ENCODE measurements at places on chromosomes 1 and 21.

DNA sequence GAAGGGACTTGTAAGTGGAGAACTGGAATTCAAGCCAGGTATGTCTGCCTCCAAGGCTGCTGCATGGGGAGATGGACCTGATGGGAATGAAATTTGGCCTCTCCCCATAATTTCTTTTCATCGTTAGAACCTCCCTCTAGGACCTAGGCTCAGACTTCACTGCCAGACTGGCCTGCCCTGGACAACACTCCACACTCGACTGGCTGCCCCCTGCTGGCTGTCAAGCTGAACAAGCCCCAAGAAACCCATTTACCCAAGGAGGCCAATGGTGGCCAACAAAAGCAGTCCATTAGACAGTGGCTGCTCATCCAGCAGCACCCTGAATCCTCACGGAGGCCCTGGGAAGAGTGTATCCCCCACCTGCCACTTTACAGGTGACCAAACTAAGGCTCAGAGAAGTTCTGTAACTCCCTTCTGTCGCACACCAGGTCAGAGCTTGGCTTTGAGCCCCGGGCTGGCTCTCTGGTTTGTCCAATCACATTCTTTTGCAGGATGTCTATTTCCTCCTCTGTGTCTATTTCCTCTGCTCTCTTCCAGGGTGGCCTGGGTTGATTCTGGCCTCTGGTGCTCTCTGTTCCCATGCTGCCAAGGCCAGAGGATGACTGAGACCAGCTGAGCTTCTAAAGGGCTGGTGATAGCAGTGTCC, 3.8 kb downstream of the RNF186 start:
- DNase-seq = peak; percentile 53

- DNase-seq = no peak
Observed at GRCh38 chr1:202698276-202698675, 12.0 kb downstream of the SYT2 start.

DNA sequence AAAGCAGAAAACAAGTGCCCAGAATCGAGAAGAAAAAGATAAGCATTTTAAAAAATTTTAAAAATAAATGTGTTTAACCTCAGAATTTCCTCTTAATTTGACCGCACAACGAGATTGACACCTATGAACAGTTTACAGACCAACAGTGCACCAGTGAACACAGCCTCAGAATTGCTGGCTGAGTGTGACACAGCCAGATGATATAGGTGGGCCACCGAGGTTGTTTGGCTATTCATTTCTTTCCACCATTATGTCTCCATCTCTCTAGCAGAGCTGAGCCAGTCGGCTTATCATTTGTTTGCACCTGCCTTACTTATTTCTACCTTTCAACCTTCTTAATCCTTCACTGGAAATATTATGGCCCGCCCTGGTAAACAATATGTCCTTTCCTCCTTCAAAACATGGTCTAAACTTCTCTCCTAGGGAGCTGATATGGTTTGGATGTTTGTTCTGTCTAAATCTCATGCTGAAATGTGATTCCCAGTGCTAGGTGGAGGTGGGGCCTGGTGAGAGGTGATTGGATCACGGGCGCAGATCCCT, 86.1 kb downstream of the DUSP10 start:
- DNase-seq = no peak

- DNase-seq = no peak
Observed at GRCh38 chr21:38863291-38863690, 57.6 kb downstream of the ETS2 start.

GRCh38 chr1:226915672-226915995, 24.5 kb upstream of the COQ8A start:
- no peak for DNase-seq

DNA sequence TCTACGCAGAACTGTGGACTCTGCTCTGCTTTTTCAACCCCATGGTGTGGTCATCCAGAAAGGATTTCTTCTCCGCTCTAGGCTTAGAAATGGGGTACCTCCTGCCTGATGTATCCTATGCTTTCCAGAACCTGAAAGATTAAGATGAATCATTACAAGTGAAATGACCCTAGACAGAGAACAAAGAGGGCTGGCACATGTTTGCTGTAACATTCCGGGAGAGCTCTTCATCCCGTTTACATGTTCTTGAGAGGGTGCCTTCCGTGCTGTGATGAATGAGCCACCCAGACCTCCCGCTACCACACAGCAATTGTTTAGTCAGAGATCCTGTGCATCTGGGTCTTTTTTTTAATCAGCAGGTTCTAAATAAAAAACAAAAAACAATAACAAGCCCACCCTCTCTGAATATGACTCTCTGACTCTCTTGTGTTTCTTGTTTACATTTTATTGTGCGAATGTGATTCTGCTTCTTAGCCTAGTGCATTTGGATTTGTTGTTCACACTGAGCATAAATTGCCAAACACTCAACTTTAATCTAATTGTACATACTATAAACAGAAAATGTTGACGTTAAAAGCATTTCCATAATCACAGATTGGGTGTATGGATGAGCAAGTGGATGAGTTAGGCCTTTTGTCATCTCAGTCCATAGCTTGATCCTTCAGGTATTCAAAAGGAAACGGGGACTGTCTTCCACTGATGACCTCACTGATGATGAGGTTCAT, 87.1 kb downstream of the GPR88 start:
- DNase-seq = no peak

DNA sequence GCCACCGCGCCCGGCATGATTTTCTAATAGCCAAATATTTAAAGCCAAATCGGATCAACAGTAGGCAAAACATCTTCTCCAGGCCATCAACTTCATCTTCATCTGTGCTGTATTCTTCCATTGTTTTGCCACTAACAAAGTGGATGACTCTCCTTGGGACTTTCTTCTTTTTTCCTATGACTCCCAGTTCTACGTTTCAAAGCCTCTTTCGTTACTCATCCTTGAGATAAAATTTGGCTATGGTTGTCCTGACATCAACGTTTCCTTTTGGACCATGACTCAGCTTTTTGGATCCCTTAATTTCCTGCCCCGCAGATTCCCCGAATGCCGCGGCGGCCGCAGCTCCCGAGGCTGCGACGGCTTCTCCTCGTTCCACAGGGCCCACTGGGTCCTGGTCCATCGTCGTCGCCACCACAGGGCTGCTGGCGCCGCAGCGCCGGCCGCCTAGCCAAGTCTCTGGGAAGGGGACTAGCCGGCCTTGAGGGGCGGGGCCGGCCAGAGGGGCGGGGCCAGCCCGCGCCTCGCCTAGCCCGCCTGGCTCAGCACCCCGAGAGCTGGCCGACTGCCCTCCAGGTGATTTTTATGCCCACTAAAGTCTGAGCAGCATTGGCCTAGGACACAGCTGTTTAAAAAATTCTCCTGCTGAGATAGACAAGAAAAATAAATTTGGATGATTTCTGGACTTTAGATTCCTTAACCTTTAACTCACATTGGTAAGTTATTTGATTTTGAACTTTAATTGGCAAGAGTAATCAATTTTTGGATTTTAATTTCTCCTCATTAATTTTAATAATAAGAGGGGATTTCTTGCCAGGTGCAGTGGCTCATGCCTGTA, 93.9 kb downstream of the ADCY10 start:
- DNase-seq = peak; percentile 82

- no peak for DNase-seq
Observed at GRCh38 chr1:25747046-25747719, 52.8 kb upstream of the SELENON start.

GRCh38 chr1:181141431-181141910, 53.0 kb downstream of the IER5 start:
- no peak for DNase-seq

DNA sequence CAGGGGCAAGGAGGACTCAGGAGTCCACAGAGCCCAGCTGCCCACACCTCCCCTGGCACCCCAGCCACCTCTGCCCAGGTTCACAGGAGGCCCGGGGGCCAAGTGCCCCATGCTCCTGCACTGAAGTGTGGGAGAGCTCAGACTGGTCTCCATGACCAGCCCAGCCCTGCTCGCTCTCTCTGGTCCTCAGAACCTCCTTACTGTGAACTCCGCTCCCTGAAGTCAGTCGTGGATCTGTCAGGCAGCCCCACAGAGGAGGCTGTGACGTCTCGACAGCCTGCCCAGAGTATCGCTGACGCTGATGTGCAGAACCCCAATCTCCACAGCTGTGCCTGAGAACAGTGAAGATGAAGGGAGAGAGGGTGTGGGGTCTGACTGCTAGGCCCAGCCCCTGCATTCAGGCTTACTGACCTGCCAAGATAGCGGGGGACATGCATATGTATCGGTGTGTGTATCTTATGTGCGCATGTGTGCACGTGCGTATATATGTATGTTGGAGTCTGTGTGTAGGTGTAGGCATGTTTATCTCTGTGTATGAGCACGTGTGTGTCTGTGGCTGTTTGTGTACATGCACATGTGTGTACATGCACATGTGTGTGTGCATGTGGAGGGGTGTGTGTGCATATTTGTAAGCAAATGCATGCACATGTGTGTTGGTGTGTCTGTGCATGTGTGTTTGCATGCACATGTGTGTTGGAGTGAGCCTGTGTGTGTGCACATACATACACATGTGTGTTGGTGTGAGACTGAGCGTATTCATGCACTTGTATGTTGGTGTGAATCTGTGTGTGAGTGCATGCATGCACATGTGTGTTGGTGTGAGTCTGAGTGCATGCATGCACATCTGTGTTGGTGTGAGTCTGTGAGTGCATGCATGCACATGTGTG, 118.5 kb upstream of the ARHGEF16 start:
- no peak for DNase-seq

DNA sequence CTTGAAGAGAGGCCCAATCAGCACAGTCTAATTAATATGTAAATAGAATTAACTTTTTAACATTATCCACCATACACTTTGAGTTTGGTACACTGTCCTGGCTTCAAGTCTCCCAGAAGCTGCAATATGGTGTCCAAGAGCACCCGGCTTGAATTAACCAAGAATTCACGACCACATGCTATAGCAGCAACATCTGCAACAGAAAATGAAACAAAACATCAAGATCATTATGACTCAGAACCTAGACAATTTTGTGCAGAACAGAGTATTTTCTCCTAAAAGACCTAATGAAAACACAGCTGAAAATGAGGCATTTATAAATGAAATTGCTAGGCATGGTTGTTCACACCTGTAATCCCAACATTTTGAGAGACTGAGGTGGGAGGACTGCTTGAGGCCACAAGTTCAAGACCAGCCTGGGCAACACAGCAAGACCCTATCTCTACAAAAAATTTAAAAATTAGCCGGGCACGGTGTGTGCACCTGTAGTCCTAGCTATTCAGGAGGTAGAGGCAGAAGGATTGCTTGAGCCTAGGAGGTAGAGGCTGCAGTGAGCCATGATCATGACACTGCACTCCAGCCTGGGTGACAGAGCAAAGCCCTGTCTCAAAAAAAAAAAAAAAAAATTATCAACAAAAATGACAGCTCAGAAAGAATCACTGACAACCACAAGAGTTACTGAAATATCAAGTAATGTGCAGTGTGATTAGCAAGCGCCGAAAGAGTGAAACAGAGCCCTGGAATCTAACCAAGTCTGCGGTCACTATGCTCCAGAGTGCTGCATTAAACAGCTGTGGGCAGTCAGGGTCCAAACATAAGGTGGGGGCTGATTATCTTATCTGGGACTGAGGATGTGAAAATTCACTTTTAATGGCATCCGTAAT, 45.3 kb downstream of the HSF2BP start:
- no peak for DNase-seq

GRCh38 chr1:216331211-216331610, 92.0 kb downstream of the USH2A start:
- no peak for DNase-seq

GRCh38 chr1:17447501-17447992, 8.1 kb upstream of the RCC2 start:
- no peak for DNase-seq

DNA sequence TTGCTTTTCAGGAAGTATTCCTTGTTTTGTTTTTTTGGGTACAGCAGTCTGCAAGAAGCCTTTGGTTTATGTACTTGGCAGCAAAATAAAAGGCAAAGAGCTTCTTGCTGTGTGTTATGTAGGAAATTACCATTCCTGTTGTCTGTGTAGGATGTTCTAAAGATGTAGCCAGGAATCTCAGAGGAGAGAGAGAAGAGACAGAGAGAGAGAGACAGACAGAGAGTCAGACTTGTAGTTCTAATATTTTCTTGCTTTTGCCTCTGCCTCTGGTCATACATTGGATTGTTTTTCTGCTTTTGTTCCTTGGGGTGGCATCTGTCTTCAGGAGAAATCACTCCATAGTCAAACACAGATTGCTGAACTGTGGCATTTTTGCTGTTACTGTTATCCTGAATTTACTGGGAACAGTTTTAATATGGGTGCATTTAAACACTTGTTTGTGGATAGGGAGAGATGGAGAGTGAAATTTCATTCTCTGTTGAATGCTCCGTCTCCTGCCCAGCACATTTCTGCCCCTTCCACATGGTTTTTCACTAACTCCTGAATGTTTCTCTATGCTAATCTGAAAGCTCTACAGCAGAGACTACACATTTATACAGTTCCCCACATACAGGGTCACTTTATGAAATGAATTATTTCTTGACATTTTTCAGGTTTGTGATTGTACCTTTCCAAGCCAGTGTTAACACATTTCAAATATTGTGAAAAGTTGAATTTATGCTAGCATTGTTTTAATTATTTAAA, 49.8 kb downstream of the POU2F1 start:
- DNase-seq = no peak

DNA sequence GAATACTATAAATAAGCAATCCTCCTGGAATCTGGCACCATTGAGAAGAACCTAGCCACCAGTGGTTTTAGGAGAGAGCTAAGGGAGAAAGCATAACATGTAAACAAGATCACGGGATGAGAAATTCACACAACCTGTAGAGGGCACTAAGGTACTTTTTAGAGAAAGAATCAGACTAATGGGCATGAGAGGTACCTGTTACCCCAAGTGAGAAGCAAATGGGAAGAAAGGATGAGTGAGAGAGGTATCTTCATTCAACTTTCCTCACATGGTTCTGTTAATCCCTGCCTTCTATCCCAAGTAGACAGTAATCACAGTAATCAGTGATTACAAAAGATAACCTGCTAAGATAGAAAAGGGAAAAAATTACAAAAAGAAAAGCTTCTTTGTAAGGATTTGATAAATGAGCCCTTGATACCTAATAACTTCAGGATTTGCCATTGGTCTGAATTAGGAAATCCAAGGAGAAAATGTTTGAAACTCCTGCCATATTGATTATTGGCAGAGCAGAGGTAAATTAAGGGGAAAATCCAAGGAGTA, 251.1 kb upstream of the ADGRL2 start:
- peak; percentile 20 for DNase-seq

DNA sequence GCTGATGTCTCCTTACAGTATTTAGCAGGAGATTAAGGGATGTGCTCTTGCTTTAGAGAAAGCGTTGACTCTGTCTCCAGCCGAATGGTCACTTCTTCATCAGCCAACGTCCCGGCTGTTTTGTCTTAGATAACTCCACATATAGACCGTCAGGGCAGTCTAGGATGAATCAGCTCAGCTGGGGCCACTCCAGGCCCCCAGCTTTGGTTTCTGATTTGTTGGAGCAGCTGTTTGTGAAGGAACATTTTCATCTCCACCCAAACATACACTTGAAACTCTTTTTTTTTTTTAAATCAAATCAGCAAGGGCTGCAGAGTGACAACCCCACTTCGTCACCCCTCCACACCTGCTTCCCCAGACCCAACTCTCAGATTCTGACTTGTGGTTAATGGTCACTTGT, 206.1 kb upstream of the GALNT2 start:
- DNase-seq = no peak

DNA sequence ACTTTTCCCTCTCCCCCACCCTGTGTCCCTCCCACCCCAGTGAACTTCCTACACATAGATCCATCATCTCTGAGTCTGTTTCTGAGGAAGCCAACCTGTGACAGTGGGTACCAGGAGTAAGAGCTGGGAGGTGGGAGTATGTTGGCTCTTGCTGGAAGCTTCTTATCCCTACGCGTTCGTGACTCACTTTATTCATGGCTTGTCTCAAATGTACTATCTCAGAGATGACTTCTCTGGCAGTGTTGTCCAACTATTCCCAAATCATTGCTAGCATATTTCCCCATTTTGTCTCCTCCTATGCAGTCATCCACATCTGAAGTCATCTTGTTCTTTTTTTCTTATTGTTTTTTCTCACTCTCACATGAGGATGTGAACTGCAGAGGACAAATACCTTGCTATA, 88.0 kb downstream of the HIVEP3 start:
- DNase-seq = no peak
